ENCODE measurements at places on chromosomes 1 and 21.

- no peak for DNase-seq
These were observed 29.8 kb upstream of the COL16A1 start for GRCh38 chr1:31733389-31734219.

- DNase-seq: no peak
These were observed 116.8 kb downstream of the HHAT start for GRCh38 chr1:210445485-210445884.

DNA sequence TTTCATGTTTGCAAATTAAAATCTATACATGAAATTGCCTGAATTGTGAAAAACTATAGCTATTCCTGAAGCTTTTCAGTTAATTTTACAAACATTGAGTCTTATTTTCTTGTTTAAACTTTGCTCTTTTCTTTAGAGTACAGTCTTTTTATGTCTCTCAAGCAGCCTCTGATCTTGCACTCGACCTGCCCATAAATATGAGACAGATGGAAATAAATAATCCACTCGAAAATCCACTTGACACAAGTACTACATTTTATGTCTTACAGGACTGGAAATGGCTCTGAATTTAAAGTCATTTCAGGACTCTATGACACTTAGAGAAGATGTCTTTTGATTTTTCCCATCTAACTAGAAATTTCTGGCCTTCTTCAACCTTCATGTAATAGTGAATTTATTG lies 283.8 kb downstream of the USP25 start:
- no peak for DNase-seq

DNA sequence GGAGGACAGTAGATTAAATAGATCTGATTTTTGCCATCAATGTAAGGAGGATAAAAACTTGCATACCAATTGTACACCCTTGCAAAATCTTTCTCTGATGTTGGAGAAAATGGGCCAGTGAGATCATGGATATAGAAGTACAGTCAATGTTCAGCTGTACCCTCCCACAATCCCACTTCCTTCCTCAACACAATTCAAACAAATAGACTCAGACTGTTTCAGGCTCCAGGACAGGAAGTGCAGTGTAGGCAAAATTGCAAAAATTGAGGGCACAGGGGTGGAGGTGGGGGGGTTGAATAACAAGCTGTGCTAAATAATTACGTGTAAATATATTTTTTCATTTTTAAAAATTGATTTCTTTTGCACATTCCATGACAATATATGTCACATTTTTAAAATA lies 3.9 kb upstream of the IFI44 start:
- DNase-seq: no peak

DNA sequence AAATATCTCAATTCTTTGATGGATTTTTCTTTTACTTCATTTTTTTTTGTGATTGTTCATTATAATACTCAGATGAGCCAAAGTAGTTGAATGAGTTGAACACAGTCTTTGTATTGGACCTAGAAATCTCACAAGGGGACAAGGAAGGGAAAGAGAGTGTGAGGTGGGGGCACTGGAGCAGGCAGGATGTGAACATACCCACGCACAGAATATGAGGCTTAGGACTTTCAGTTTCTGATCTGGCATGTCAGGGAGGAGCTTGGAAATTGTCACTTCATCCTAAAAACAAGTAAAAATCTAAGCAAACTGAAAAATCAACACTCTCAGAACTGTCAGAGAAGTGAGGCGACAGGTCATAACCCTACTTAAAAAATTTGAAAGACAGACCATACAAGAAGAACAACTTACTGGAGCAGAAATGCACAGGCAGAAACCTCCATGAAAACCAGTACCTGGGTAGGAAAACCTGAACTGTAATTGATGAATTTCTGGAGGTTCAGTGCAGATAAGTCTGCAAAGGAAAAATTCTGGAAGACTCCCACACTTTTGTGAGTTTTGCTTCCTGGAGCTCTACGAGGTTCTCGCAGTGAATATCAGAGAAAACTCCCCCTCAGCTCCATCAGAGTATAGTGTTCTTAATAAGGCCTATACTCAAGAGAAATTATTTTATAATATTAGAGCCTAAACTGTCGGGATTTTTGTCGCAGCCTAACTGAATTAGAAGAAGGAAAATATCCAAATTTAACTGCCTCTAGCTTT lies 3.6 kb upstream of the PTGS2 start:
- DNase-seq: no peak

DNA sequence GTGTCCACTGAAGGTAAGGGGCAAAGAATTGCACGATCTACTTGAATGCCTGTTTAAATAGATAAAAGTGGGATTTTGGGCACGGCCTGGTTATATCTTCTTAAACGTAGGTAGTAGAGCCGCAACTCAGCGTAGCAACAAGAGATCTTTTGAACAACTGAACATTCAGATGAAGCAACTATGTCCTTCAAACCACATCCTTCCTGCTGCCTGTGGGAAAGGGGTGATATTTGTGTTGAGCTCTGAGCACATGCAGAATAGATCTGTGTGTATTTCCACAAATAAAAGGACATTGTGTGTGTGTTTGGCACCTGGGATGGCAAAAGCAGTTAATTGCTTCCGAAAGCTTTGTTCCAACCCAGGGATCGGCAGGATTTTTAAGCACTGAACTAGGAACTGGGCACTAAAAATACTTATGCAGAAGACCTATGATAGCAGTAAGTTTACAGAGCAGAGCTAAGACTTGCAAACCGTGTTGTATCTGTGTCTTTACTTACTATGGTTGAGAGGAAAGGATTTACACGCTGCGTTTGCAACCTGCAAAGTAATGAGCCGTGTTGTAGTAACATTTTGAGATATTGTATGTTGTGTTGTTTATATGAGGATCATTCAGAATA lies 333.4 kb downstream of the CHRM3 start:
- DNase-seq: no peak

GRCh38 chr21:41610042-41610839 lies 102.3 kb upstream of the TMPRSS2 start:
- no peak for DNase-seq

GRCh38 chr1:183278739-183279591 lies 92.9 kb downstream of the LAMC2 start:
- DNase-seq: no peak

GRCh38 chr1:68281946-68282615 lies 49.8 kb upstream of the WLS start:
- DNase-seq: no peak

DNA sequence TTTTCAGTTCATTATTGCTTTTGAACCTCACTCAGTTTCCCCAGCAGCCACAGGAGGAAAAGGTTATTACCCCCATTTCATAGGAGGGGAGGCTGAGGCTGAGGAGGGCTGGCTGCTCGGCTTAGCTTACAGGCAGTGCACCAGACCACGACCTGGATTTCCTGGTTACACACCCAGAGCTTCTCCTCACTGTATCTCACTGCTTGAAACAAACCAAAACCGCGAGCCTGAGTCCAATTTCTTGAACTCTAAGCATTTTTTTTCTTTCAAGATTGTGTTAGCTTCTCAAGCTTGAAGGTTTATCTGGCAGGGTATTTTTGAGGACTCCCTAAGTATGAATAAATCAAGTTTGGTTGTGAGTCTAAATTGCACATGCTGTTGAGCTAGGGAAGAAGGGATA lies 188.9 kb upstream of the EDN2 start:
- no peak for DNase-seq

GRCh38 chr1:24643363-24644099 lies 429 bp downstream of the SRRM1 start:
- no peak for DNase-seq

GRCh38 chr1:81543764-81544163 lies 257.0 kb upstream of the ADGRL2 start:
- no peak for DNase-seq

DNA sequence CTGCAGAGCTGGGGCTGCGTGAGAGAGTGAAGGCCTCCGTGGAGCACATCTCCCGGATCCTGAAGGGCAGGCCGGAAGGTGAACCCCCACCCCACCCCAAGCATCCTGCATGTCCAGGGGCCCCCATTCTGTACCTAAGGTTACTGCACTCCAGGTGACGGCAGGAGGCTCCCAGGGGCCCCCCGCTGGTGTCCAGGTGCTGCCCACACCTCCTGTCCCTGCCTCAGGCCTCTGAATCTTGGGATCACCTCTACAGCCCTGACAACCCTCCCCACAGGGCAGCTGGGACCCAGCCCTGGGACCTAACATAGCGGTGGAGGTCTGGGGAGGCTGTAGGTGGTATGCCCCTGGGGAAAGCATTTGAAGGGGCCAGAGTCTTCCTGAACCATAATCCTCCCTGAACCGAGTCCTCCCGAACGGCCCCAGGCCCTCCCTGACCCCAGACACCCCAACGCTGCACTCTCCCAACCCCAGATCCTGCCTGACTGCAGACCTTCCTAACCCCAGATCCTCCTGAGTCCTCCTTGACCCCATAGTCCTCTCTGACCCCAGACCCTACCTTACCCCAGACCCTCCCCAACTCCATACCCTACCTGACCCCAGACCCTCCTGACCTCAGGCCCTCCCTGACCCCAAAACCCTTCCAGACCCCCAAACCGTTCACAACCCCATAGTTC lies 33.5 kb downstream of the TRIM11 start:
- no peak for DNase-seq

- DNase-seq: no peak
These were observed 169.8 kb downstream of the C1orf21 start for GRCh38 chr1:184556665-184557064.

DNA sequence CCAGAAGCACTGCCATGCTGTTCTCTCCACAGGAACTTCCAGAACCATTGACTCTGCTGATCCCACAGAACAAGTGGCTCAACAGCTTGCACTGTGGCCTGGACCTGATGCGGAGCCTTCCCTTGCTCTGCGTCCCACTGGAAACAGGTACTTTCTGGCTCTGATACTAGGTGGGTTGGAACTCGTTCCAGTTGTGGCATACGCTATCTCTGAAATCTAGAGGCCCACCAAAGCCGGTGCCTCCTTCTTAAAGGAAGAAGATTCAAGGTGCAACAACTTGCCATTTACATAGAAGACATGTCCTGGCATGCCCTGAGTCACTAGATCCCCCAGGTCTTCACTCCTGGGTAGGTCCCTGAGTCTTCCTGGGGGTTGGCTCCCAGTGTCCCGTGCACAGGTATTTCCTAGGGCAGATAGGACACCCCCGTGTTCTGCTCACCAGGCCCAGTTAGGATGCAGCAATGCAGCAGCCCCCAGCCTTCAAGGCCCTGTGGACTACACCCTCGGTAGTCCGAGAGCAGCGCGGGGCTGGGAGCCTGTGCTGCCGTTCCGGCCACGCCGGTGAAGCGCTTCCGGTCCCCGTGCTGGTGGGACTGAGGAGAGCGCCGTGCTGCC lies 10.8 kb upstream of the PCBP3 start:
- no peak for DNase-seq

All from stimulated activated CD8-positive, alpha-beta memory T cell treated with anti-CD3 and anti-CD28 coated beads, Interleukin-4, amount 100 ng/mL, for 1 hour (primary cell).